ENCODE measurements at places on chromosomes 2 and 18. TPM values are rescaled to one million over a fixed set of nuclear protein-coding genes. Genes with fewer than 3 reads are reported as not detected.

DNA sequence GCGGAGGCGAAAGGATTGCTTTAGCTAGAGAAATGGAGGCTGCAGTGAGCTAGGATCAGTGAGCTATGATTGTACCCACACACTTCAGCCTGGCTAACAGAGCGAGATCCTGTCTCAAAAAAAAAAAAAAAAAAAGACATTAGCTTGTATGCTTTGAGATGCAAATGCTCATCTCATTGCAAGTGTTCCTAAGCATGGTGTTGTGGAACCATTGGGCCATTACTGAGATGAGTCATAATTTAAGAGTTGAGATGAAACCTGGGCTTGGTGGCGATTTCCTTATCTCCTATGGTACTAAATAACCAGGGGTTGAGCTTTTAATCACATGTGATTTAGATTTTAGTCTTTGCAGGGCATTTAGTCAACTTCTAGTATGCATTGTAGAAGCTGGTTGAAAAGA is 2.2 kb downstream of the PLEKHA3 start:
- peak; percentile 36 for DNase-seq

Gene ITPRIPL1
- 0.50 TPM for polyA plus RNA-seq

Gene ACOXL
- polyA plus RNA-seq: 0.35 TPM

DNA sequence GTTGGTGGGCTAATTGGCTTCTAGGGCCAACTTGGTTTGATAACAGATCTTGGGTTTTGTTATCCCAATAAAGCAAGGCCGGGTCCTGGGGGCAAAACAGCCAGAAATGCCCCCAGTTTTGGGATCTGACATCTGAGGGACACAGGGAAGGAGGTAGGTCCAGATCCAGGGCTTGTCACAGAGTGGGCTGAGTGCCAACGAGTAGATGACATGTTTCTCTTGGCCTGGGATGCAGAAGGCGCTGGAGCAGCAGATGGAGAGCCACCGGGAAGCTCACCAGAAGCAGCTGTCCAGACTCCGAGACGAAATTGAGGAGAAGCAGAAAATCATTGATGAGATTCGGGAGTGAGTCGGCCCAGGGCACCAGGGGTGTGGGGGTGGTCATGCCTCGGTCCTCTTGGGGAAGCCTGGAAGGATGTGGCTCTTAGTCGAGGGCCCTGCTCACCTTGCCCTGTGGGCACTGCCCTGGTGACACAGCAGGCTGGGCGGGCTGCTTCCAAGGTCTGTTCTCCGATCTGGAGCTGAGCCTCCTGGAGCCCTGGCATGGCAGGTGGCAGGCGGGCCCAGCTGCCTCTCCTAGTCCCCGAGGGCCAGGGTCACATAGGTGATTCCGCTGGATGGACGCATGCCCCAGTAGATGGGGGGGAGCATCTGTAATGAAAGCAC is 40.2 kb upstream of the LYPD6B start:
- DNase-seq: no peak

Gene GALR1
- not detected for polyA plus RNA-seq

DNA sequence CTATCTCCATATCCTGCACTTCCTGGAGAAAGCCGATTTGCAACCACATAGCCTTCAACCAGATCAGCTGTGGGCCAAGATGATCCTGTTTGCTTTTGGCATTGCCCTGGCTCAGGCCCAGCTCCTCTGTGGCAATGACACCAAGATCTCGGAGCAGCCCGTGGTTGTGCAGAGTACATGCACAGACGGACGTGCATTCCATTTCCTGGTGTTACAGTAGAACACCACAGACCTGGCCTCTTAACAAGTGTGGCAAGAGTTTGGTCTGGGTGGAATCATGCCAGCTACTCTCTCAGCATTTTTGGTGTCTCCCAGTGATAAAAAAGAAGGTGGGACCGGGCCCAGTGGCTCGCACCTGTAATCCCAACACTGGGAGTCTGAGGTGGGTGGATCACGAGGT is 20.0 kb downstream of the MALT1 start:
- no peak for DNase-seq

Gene MZT2B
- polyA plus RNA-seq: 64.9 TPM

DNA sequence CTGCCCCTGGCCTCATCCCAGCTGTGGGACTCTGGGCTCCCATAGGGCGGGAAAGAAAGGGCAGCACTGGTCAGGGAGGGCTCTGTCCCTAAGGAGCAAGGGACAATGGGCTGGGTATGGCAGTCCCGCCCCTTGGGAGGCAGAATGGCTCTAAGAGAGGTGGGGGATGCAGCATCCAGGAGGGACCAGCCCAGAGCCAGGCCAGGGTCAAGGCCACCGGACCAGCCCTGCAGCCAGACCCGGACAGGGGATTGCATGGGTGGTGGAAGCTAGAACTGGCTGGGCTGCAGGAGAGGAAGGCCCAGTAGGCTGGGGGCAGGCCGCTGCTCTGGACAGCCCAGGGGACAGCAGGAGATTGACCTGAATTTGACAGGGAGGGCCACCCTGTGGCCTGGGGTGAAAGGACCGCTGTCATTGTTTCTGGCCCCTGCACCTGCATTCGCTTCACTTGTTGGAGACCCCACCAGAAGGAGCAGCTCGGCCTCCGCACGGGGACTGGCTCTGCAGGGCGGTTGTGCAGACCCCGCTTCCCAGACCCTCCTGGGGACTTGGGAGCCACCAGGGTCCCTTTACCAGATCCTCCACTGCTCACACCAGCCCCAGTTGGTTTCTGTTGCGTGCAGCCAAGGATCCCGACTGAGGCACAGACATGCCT is 14.6 kb downstream of the RAMP1 start:
- DNase-seq: no peak

- DNase-seq: peak; percentile 24
Observed at GRCh38 chr2:181305301-181306123, 151.7 kb upstream of the ITGA4 start.

Gene QPCT
- 272 TPM for polyA plus RNA-seq

Gene KCMF1
- 28.5 TPM for polyA plus RNA-seq

- DNase-seq: no peak
Observed at GRCh38 chr2:43062058-43062457, 164.3 kb downstream of the ZFP36L2 start.

DNA sequence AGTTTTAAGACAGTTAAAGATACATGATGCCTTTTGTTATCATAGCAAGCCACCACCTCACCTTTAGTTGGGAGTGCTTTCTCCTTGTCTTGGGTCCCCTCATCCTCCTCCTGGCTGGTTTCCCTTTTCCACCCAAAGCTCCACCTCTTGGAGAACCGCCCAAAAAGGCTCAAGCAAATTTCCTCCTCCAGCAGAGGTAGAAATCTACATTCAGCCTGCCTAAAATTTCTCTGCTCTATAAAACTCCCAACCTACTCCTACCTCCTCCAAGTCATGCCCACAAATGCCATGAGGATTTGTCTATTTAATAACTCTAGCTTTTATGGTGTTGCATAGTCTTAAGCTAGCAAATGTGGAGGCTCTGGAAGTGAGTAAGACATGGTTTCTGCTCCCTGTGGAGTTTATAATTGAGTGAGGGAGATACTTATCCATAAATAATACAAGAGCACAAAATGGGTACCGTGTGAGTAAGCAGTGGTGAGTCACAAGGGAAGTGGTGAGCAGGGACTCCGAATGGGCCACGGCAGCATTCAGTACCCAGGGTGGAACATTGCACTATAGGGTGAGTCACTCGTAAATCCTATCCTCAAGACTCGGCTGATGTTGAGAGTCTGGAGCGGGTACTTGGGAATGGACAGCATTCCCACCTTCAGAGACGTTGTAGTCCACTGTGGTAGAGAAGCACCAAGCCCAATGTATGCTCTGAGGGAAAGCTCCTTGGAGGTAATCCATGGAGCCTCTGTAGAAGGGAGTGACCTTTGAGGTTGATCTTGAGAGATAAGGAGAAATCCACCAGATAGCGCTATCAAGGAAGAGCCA is 146.3 kb downstream of the RTN4 start:
- DNase-seq: peak; percentile 93

Gene ANKRD36C
- polyA plus RNA-seq: 1.1 TPM

Gene MYCN
- polyA plus RNA-seq: not detected

- no peak for DNase-seq
Observed at GRCh38 chr18:55381277-55381676, 206.7 kb downstream of the TCF4 start.

GRCh38 chr2:54735636-54736035 is 12.2 kb downstream of the EML6 start:
- DNase-seq: no peak

- DNase-seq: no peak
Observed at GRCh38 chr2:53826030-53826410, 33.7 kb downstream of the GPR75 start.

Gene MRO
- polyA plus RNA-seq: not detected

- no peak for DNase-seq
Observed at GRCh38 chr2:18825838-18826237, 236.5 kb upstream of the NT5C1B start.

GRCh38 chr2:53265544-53266299 is 501.9 kb upstream of the CHAC2 start:
- DNase-seq: no peak

Gene SERPINB12
- not detected for polyA plus RNA-seq

Gene CCBE1
- not detected for polyA plus RNA-seq

Gene B3GNT2
- polyA plus RNA-seq: 15.9 TPM

GRCh38 chr2:46270384-46270783 is 26.8 kb upstream of the EPAS1 start:
- DNase-seq: no peak
